Activated T-cell treated with anti-CD3 and anti-CD28 coated beads, Interleukin-2, amount 50 U/mL, for 72 hours (primary cell): ENCODE measurements at places on chromosomes 16 and 17.

GRCh38 chr16:31532896-31533295, 5.2 kb downstream of the AHSP start:
- no peak for DNase-seq

- DNase-seq, result peak; percentile 50
These were observed 140.1 kb downstream of the CCDC182 start for GRCh38 chr17:57604771-57605674.

- DNase-seq, result no peak
These were observed 4.5 kb upstream of the BRCA1 start for GRCh38 chr17:43129671-43130010.

DNA sequence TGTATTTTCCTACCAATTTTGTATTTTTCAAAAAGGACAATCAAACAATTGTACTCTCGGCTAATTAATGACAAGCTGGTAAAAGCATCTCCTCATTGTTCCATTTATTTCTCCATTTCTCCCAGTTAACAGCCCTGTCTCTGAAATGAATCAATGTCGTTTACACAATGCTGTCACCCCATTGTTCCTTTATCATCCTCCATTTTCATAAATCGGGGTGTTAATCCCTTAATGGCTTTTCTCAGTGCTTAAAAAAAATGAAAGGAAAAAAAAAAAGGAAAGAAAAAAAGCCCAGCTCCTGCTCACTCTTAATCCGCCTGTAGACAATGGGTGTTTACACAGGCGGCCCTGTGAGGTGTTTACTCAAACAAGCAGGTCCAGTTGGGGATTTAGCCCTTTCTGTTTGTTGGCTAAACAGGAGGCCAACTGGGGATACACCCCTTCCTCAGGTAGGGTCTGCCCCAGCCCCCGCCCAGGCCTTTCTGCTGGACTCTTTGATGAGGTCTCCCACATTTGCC, 86.8 kb upstream of the SALL1 start:
- no peak for DNase-seq

GRCh38 chr16:65336160-65336559, 214.3 kb upstream of the CDH11 start:
- no peak for DNase-seq

DNA sequence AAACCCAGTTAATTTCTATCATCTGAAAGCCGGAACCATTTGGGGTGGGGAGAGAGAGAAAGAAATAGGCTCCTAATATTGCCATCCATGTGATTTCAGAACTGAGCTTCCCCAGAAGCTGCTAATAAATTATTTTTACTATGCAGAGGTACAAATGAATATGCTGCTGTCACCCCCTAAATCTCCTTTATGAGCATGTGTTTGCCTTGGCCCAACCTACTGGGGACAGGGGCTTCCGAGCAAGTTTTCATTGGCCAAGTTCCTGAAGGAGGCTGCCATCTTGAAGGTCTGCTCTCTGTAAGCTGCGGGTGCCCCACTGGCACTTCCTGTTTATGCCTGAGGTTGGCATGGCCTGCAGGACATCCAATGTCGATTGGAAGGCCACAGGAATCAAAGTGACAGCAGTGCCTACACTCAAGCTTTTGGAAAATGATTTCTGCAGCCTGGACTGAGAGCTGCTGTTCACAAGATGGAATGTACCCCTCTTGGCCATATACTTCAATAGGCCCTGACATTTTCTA, 194.7 kb downstream of the XYLT1 start:
- DNase-seq, result no peak

DNA sequence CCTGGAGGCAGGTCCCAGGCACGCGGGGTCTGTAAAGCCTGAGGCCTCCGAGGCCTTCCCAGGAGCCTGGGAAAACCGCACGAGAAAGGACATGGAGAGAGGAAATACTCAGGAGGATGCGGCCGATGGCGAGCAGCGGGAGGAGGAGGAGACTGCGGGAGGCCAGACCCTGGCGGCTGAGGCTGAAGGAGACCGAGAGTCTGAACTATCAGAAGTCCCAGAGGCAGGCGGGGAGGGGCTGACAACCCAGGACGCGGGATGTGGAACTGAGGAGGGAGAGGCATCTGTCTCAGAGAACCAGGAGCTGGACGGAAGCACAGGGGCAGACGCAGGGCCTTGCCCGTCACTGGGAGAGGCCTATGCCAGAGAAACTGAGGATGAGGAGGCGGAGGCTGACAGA, 2.4 kb downstream of the APOBR start:
- DNase-seq, result no peak

DNA sequence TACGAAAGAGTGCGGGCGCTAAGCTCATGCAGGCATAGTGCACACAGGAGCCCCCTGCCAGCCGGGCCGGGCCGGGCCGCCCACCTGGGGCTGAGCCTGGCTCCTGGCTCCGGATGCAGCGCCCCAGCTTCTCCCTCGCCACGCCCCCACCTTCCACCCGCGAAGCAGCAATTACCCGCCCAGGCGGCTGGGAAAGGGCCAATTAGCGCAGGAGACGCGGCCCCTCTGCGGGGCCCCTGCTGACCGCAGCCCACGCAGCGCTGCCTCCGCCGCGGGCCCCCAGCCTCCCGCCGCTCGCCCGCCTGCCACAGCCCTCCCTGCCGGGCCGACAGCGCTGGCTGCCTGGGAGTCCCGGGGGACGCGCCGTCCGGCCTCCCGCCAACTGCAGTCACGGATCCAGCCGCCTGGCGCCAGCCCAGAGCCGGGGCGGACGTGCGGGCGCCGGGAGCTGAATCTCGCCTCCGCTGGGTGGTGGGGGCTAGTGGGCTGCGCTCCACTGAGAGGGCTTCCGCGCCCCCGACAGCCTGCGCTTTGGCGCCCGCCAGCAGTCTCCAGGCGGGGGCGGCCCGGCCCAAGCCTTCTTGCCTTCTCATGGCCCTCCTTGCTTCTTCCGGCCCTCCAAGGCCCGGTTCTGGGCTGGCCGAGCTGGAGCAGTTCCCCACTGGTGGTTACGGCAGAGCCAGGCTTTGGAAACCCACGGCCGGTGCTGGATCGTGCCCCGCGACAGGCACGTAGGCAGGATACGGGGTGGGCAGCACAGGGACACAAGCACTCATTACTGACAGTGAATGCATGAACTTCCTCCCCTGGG, 14.9 kb upstream of the CBFB start:
- DNase-seq, result peak; percentile 91

GRCh38 chr16:81693041-81693743, 85.9 kb upstream of the PLCG2 start:
- no peak for DNase-seq

GRCh38 chr16:19001788-19002187, 18.1 kb downstream of the TMC7 start:
- no peak for DNase-seq

DNA sequence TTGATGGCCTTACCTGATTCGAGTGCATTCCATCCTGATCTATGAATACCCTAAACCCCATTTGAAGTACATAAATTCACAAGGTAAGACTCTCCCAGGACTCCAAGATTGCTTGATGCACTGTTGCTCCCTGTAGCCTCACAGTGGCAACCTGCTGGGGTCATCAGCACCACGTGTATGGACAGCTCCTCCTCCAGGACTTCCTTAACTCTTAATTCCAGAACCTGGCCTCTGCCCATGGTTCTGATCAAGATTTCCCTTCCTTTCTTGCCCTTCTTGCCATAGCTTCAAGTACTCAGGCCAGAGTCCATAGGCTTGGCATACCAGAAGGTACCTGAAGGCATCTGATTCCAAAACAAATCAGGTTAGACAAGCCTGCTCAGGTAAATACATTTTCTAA, 34.0 kb upstream of the NLK start:
- DNase-seq, result no peak

DNA sequence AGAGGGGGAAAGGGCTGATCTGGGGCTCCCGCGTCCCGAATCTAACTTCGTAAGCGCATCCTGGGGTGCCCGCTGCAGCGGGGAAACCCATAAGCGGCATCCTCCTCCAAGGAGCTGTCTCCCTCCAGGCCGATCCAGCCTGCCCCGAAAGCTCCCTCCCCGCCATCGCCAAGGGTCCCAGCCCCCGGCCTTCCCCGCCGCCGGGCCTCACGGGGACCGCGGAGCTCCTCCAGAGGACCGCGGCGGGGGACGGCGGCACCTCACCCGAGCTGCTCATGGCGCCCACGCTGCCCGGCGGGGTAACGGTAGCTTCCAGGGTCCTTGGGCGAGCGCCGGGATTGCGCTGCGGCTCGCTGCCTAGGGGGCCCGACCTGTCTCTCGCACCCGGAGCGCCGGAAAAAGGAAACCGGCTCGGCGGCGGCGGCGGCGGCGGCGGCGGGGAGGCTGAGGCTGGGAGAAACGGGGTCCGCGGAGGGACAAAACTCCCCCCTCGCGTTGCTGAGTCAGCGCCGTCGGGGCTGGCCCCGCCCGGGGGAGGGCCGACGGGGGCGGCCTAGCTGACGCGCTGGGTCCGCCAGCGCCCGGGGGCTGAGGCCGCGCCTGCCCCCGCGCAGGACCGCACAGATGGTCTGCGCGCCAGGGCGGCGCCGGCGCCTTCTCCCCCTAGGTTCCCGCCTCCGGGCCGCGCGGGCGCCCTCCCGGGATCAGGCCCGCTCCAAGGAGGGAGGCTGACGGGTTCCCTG, at the start of gene BLMH:
TSS of gene BLMH (minus strand) at position 402 of the 743 bp plus-strand sequence. CDS start at position 277, 125 bp downstream.
- peak; percentile 87 for DNase-seq

DNA sequence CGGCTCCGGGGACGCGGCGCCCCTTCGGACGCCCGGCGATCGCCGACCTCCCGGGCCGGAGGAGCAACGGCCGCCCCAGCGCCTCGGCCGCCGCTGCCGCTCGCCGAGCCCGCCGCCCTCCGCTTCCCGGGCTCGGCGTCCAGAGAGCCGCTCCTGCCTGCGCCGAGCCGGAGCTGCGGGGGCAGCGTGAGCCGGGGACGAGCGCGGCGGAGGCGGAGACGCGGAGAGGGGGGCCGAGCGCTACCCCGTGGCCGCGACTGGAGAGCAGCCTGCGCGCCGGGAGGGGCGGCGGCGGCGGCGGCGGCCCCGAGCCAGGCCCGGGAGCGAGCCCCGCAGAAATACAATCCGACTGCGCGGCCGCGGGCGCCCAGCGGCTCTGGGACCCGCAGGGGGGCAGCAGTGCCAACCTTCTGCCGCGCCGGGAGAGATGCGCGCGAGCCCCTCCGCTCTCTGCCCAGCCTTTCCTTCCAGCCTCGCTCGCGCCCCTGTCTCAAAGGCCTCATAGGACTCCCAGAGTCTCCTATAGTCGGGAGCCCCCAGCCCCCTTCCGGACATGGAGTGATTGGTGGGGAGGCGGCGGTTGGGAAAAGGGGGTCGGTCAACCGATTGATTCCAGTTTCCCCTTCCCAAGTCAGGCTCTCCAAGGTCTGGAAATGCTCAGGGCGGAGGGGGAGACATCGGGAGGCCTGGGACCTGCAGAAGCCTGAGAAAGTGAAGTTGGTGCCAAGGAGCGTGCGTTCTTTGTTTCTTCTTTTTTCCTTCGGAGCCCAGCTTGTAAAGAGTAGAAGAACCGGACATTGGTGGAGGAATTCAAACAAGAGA, 1.0 kb upstream of the SDK2 start:
- peak; percentile 50 for DNase-seq

GRCh38 chr17:45366049-45366448, 49.2 kb upstream of the MAP3K14 start:
- DNase-seq, result no peak

GRCh38 chr16:3007059-3007956, 5.4 kb upstream of the CLDN9 start:
- DNase-seq, result no peak

DNA sequence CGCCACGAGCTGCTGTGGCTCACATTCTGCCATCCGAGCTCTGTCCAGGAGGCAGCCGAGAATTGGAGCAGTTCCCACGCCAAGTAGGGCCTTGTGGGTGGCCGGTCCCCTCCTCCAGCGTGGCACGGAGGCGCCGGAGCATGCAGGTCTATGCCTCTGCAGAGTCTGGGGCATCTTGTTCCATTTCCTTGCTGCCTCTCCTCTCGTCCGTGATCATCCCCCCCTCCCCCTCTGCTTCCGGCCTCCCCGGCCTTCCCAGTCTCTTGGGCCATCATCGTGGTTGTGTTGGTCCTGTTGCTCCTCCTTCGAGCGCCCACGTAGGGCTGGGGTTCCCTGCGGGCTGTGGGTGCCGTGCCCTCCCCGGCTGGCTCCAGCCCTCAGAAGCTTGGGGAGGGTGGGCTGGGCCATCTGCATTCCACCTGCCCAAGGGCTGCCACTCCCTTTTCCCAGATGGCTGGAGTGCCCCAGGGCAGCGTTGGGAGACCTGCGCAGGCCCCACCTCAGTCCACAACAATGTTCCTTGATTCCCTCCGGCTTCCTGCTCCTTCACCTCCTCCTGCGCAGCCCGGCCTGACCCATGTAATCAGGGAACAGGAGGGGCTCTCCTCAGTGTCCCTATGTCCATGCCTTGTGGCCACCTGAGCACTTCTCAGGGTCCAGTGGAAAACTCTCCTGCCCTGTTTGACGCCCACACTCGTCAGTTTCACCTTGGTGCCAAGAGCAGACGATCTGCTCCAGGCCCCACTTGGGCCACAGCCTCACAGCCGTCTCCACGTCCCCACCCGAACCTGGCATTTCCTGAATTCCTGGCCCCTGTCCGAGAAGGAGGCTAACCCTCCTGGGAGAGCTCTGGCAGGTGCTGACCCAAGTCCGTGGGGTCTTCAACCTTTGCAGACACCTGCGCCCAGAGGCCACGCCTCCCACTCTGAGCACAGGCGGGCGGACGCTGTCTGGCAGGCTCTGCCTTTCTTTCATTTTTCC, 37.1 kb downstream of the BAIAP2 start:
- DNase-seq, result no peak

- DNase-seq, result no peak
These were observed 104.9 kb downstream of the ADCY9 start for GRCh38 chr16:4011225-4011939.

DNA sequence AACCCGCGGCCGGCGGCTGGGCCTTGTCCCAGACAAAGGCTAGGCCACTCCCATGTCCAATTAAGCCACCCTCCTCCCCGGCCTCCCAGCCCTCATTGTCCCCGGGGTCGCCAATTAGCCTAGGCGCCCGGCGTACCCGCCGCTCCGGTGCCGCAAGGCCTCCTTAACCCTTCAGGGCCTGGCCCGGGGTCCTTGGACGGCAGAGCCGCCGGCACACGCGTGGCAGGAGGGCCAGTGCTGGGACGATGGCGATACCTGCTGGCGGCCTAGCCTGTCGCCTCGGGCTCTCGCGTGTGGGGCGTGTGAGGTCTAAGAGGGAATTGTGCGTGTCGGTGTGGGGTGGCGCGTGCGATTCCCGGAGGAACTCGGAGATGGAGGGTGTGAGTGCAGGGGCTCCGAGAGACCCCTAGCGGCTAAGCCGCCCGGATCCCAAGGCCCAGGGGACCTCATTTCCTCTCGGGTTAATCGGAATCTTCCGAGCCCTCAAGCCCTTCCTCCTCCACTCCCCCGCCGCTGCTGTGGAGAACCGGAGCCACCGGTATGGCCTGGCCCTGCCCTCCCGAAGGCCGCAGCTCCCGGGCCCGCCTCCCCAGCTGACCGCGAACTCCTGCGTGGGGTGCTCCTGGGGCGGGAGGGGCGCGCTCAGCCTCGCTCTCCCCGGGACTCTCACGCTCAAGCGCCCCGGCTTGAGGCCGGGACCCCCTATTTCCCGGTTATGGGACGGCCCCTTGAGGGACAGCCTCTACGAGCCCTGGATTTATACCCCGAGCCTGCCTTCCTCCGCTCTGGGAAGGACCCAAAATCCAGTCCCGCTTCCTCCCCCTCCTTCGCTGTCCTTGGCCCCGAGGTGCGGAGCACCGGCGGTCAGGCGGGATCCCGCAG, 11.9 kb downstream of the TBX2 start:
- DNase-seq, result no peak
